ENCODE measurements at places on chromosomes 7 and 10.
A peak's percentile ranks its signal among the peaks of the same experiment; 100 is the strongest.

- DNase-seq: peak; percentile 31
Measured at GRCh38 chr10:129602938-129603535, 136.0 kb downstream of the MGMT start.

- DNase-seq: peak; percentile 58
Measured at GRCh38 chr10:86681047-86681446, 12.7 kb downstream of the LDB3 start.

DNA sequence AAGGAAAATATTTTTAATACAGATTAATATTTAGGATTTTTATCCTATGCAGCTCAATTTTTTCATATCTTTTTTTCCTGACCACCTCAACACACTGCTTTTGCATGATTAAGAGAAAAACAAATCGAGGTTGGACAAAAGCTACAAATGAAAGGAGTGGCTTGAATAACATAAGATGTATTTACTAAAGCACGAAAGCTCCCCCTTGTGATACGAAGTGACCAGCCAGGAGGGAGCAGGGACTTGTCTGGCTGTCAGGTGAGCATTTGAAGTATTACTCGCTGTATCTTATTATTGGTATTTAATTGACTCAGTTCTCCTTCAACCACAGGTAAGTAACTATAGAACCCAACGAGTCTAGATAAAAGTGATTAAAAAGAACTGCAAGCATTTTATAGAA is 265.2 kb upstream of the PHF14 start:
- peak; percentile 6 for DNase-seq

DNA sequence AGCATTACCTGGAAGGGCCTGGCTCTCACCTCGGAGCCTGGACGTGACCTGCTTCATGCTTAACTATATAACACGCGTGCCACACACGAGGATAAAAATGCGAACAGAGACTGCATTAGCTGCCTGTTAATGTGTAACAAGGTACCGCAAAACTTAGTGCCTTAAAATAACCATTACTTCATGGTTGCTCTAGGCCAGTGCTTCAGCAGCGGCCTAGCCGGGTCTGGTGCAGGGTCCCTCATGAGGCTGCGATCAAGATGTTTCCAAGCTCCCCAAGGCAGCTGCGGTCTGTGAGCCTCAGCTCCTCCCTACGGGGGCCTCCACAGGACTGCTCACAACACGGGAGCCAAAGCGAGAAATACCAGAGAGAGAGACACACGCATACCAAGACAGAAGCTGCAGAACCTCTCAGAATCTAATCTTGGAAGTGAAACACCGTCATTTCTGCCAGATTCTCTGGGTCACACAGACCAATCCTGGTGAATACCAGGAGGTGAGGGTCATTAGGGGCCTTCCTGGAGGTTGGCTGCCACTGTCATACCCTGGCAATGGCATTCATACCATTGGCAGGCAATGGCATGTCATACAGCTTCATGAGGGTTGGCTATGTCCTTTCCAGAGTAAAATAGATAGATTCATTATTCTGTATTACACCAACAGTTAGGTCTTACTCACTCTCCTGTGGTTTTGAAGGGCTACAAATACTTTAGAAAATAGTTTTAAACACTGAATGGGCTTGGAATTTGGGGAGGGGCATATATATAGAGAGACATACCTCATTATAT is 94.5 kb downstream of the HIPK2 start:
- DNase-seq: no peak

DNA sequence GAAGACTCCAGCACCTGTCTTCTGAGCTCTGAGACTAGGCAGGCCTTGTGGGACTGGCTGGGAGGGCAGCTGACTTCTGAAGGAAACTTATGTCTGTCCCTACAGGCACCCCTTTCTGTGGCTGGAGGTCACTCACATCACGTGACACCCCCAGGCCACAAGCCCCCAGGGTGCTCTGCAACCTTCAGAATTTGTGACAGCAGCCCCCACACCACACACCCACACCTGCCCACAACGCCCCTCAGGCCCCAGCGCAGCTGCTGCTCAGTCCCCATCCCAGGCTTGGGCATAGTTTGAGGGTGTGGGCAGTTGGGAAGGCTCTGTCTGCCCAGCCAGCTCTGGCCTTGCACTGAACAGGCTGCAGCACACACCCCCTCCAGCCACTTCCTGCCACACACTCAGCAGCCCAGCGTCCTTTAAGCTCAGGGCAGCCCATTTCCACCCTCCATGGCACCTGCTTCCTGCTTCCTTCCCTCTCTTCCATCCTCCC is 80.0 kb upstream of the UNC5B start:
- DNase-seq: no peak

GRCh38 chr10:124611738-124612137 is 132.4 kb downstream of the FAM53B start:
- no peak for DNase-seq

Measured in Ammon's horn (tissue), 1 donor.